Stimulated activated CD4-positive, alpha-beta T cell treated with anti-CD3 and anti-CD28 coated beads, Interleukin-2, amount 100 ng/mL, for 48 hours (primary cell): ENCODE measurements at places on chromosomes 12 and 14.

GRCh38 chr12:75666939-75667334 lies 155.5 kb upstream of the KRR1 start:
- DNase-seq, result no peak

DNA sequence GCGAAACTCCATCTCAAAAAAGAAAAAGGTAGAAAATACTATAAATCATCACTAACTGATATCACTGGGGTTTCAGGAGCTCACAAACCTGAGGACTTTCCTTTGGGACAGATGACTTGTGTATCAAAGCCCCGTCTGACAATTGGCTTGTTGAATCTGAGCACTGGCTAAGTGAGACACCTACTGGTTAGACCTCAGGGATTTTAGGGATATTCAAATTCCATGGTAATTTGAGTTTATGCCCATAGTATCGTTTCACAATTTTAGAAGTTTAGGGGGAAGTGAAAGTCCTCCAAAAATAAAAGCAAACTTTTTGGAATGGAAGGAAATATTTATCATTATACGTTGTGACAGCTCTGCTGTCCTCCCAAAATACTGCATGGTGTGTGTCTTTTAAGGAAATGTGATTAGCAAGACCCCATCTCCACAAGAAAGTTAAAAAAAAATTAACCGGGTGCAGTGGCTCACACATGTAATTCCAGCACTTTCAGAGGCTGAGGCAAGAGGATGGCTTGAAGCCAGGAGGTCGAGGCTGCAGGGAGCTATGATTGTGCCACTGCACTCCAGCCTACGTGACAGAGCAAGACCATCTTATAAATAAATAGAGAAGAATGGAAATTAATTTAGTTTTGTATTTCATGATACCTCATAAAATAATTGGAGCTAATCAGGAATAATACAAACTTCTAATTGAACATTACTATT lies 49.2 kb downstream of the FBXL14 start:
- no peak for DNase-seq

GRCh38 chr12:12083688-12084087 lies 12.9 kb downstream of the BCL2L14 start:
- no peak for DNase-seq

GRCh38 chr12:57554897-57555296 lies 5.1 kb downstream of the KIF5A start:
- DNase-seq, result no peak

- DNase-seq, result no peak
These were observed 5.5 kb downstream of the LGR5 start for GRCh38 chr12:71445071-71445470.

DNA sequence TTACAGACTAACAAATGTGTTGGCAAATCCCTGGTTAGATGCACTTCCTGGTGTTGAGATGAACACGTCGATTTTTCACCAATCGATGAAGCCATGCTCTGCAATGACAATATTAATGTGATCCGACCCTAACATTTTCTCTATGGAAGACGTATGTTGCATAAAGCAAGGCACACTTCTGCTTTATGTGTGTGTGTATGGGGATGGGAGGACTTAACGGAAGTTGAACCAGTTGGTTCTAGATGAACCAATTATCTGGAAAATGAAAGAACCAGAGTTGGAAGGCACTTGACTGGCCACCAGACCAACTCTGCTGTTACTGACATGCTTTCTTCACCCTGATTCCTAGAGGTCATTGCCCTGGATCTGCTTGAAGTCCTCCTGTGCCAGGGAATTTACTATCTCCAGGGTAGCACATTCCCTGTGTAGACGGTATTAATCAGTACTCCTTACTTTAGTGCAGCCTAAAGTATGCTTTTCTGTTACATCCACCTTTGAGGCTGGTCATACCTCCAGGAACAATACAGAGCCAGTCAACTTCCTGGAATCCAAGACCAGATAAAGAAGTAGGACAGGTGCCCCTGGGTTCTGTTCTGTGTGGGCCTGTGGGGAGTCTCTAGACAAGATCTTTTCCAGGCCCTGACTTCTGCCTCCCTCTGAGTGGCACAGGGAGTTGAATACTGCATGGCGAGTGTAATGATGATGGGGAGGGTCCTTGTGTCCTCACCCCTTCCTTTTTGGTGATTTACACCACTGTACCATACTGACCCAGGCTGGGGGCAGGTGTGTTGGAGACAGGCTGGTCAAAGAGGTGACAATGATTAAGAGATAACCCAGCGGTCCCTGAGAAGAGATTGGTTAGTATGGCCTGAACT lies 4.1 kb downstream of the SDR39U1 start:
- no peak for DNase-seq

- DNase-seq, result no peak
These were observed 69.0 kb upstream of the BMP4 start for GRCh38 chr14:54025661-54026060.

DNA sequence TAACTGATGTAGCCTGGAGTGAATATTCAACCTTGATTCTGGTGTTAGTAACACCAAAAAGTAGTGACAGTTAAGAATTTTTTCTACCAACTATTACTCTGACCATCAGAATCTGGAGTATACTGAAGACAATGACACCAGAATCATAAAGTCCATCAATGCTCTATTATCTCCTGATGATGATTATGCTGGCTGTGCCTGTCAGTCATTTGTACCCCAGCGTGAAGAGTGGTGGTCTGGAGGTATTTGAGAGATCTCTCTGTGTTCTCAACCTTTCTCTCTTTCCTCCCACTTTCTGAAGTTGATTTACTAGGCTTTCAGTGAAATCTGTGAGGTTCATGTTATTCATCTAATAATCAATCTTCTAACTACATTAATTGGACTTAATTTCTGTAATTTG lies 615.4 kb downstream of the SLC16A7 start:
- no peak for DNase-seq

GRCh38 chr14:56124327-56124726 lies 6.1 kb downstream of the PELI2 start:
- DNase-seq, result no peak

DNA sequence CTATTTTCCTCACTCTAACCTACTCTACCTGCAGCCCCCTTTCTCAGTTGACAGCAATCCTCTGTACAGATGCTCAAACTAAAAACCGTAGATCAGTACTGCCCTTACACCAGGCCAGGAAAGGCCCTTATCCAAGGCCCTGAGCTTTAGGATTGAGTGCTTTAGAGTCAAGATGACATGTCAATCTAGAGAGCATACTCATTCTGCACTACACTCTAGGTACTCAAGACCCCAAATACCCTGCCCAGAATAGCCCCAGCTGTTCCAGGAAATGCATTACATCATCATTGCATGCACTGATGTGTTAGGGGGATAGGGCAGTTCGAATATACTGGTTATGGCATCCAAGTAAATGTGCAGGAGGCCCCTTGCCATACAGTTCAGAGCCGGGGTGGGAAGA lies 3.5 kb upstream of the PHLDA1 start:
- DNase-seq, result no peak

GRCh38 chr12:96337953-96338352 lies 62.3 kb downstream of the CDK17 start:
- no peak for DNase-seq

DNA sequence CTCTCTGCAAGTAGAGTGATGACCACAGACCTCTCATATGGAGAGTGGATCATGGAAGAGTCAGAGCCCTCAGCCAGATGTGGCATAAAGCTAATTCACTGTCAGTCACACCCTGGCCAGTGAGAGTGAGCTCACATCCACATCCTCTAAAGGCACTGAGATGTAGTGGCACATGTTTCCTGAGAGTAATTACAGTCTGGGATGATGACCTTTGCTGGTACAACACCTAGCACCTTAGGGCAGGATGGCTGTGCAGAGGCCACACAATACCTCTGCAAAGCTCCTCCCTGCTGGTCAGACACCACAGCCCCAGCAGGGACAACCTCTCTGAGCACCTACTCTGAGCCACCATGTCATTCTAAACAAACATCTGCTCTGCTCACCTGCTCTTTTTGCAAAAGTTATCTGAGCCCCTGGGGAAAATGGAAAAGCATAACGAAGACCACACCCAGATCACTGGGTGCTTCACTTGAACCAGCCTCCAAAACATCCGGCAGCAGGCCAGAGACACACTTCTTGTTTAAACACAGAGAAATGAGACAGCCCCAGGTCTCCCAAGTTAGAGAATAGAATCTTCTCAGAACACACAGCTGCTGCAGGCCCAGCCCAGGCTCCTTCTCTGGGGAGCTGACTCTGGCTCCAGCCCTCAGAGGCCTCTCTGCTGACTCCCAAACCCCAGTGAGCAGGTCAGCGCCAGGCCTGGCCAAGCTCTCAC lies 30.3 kb downstream of the PITPNM2 start:
- peak; percentile 14 for DNase-seq

DNA sequence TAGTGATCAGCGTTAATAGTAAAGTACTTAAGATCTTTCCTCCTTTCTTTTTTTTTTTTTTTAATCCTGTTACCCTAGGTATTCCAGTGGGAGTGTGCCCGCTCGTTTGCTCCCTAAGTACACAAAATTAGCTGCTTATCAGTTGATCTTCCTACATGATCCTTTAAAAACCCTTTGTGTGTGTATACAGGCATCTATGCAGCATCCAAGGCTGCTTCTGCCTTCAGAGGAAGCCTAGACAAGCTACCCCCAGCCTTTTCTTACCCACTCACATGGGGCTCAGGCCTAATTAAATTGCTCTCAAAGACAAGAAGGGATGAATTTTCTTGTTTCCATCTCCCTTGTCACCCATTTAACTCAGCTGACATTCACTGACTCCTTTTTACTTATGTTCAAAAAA lies 343.4 kb upstream of the LMO3 start:
- DNase-seq, result no peak

- DNase-seq, result no peak
These were observed 5.4 kb downstream of the PLBD1 start for GRCh38 chr12:14562279-14562678.

DNA sequence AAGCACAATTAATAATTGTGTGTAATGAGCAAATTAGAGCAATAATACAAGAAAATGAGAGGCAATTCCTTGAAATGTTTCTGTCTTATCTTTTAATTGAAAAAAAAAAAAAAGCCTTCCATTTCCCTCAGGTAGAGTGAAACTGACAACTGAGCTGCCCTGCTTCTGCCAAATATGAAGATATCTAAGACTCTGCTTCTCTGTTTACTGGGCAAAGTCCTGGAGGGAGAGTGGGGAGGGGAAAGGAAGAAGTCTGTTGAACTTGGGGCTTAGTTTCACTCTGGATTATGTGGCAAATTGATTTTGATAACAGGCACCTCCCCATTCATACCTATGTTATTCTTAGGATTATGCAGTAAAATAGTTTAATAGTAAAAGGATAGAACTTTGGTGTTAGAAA lies 364.9 kb downstream of the NRXN3 start:
- DNase-seq, result no peak

GRCh38 chr12:111436811-111437210 lies 31.1 kb downstream of the SH2B3 start:
- no peak for DNase-seq

GRCh38 chr12:20549108-20549719 lies 145.9 kb upstream of the SLCO1C1 start:
- DNase-seq, result no peak

DNA sequence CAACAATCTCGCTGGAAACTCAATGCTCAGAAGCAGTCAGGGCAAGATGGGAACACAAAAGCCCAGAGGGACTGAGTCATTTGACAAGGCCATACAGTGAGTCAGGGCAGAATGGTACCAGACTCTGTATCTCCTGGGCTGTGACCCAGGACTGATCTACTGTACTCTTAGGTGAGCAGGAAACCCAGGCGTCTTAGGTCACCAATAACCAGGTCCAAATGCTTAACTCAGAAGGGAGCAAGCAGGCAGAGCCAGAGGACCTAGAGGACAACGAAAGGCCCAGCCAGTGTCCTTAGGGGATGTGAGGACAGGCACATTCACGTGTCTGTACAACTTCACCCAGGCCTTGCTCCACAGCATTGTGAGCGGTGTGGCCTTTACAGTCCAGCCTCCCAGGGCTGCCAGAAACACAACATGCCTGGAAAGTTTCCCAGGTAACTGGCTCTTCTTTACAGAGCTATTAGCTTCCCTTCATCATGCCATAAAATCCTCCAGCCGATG lies 69.9 kb downstream of the ARL6IP4 start:
- no peak for DNase-seq

DNA sequence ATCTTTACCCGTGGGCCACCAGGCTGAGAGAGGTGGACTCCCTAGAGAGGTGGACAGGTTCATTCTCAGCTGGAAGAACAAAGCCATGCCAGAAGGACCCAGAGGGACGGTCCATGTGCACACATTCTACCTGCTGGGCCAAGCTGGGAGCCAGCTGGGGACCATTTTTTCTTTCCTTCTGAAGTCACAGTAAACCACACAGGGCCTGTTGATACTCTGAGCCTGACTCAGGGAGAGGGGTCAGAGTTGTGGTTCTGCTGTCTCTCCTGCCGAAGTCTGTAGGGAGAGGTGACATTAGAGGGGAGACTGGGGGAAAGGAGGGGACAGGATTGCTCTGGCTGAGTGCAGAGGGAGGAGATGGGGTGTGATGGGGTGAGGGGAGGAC lies 148.6 kb downstream of the TSPAN9 start:
- DNase-seq, result no peak

GRCh38 chr14:61179796-61180398 lies 101.2 kb downstream of the TMEM30B start:
- DNase-seq, result no peak

- no peak for DNase-seq
These were observed 13.7 kb downstream of the MYBPC1 start for GRCh38 chr12:101608301-101609133.

DNA sequence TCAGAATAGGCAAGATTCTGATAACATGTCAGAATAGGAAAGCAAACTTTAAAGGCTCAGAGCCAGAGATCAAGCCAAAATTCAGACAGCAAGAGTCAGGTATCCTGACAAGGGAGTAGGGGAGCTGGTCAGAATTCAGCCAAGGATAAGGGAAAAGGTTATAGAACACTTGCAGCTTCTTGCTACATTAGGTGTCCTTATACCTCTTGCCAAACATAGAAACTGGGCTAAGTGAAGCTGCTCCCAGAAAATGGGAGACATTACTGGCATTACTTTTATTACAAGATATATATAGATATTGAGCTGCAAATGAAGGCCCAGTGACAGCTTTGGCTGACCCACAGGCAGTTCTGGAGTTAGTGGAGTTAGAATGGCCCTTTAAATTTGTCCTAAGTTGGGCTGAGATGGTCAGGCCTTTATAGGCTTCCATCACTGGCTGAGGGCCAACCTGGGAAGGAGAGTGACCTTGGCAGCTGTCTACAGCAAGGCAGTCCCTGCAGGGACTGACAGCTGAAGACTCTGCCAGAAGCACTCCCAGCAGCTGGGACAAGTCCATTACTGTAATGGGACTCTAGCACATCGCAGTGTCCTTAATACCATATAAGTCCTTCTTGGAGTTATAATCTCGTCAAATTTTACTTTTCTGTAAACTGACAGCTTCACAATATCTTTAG lies 83.0 kb downstream of the LRRC9 start:
- no peak for DNase-seq

GRCh38 chr12:105221583-105222283 lies 14.2 kb downstream of the APPL2 start:
- DNase-seq, result no peak

- DNase-seq, result no peak
These were observed 79.3 kb downstream of the NTF3 start for GRCh38 chr12:5511256-5511643.

GRCh38 chr14:50013198-50013918 lies 103.0 kb downstream of the VCPKMT start:
- DNase-seq, result no peak

- DNase-seq, result no peak
These were observed 41.5 kb downstream of the PDE3A start for GRCh38 chr12:20409607-20410377.
